ENCODE measurements at places on chromosomes 5 and 9.

DNA sequence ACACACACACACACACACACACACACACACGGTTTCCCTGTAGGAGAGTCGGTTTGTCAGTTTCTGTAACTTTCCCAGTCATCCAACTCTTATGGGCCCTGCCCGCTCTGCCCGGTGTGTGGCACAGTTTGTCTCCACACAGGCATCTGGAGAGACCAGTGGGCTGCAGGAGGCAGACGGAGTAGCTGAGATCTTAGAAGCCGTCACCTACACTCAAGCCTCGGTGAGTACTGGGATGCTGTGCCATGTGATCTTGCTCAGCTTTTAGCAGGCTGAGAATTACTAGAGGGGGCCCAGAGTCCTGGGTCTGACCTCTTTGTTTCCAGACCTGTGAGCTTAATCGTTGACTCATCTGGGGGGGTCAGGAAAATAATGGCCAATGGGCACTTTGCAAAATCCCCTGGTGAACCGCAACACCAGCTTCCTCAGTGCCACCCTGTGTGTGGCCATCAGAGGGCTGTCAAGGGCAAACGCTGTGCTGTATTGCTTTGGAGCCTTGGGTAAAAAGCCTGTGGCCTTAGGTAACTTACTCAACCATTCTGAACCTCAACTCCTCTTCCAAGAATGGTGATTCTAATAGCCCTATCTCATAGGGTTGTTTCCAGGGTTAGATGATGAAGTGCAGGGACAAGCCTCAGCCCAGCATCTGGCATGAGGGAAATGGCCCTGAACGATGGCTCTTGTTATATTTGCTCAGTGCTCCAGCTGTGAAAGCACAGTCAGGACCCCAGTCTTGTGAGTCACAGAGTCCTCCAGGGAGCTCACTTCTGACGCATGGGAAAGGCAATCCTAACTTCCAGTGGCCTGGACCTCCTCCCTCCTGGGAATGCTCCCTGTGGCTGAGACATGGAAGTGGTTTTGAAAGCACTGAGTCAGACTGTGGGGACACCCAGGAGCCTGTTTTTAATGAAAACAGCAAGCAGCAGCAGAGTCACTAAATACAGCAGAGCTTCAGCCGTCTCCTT lies 45.6 kb downstream of the COL15A1 start:
- DNase-seq, result no peak

DNA sequence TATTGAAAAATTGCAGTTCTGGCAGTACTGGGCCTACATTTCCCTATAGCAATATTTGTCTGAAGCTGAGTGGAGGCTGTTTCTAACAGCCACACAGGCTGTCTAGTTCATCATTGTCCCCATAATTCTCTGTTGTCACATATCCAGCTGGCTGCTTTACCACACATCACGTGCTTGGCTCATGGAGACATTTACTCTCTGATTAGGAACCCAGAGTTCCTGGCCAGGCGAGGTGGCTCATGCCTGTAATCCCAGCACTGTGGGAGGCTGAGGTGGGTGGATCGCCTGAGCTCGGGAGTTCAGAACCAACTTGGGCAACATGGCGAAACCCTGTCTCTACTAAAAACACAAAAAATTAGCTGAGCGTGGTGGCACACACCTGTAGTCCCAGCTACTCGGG lies 81.4 kb downstream of the PGM5 start:
- DNase-seq, result no peak

GRCh38 chr5:121273833-121274433 lies 577.7 kb upstream of the FTMT start:
- no peak for DNase-seq

DNA sequence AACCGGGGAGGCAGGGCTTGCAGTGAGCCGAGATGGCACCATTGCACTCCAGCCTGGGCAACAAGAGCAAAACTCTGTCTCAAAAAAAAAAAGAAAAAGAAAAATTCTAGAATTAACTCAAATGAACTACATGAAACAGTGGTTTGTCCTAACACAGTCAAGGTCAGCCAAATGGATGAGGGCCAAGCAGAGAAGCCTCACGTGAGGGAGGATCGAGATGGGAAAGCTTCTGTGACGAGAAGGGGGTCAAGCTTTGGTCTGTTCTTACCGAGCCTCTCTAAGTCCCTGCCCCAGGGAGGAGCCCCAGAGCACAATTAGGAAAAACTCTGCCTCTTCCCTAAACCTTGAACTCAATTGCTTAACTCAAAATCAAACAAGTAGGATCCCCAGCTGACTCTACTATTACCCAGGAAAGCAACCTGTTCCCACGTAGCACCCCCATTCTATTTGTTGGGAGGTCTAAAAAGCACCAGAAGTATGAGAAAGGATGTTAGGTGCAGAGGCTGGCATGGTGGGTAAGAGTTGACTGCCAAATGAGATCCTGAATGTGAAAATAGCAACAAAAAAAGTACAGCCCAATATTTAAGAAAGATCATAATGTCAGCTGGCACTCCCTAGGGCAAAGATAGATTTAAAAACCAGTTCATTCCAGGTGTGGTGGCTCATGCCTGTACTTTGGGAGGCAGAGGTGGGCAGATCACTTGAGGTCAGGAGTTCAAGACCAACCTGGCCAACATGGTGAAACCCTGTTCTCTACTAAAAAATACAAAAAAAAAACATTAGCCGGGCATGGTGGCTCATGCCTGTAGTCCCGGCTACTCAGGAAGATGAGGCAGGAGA lies 7.2 kb downstream of the ALDH7A1 start:
- DNase-seq, result no peak

GRCh38 chr9:136229096-136230065 lies 16.2 kb downstream of the QSOX2 start:
- DNase-seq, result no peak

DNA sequence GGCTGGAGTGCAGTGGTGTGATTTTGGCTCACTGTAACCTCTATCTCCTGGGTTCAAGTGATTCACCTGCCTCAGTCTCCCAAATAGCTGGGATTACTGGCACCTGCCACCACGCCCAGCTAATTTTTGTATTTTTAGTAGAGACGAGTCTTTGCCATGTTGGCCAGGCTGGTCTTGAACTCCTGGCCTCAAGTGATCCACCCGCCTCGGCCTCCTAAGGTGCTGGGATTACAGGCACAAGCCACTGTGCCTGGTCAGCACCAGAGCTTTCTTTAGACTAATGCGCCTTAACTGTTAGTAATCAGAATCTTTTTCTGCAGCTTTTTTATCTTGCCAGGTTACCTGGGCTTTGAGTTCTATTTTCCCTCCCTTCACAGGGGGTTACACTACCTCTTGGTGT lies 18.4 kb downstream of the PTGS1 start:
- DNase-seq, result no peak

- DNase-seq, result peak; percentile 38
Measured at GRCh38 chr5:98768160-98768959, 5.1 kb upstream of the RGMB start.

DNA sequence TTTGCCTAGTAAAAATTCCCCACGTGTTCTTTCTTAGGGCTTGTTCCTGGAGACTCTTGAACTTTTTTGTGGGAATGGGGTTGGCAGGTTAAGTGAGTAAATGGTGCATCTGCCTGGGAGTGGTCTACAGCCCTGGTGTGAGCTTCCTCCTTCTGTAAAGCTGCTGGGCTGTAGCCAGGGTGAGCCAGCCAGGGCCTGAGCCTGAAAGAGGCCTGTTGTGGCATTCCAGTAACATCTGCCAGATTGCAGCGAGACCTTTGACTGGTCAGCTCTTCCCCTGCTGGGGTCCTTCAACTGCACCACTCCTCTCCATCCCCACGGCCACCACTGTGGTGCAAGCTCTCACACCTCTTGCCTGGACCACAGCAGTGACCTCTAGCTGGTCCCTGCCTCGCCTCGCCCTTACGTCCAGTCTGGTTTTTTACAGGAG lies 47.5 kb downstream of the SLC22A5 start:
- DNase-seq, result no peak

- peak; percentile 56 for DNase-seq
Measured at GRCh38 chr9:136532799-136533774, 12.8 kb downstream of the NOTCH1 start.

DNA sequence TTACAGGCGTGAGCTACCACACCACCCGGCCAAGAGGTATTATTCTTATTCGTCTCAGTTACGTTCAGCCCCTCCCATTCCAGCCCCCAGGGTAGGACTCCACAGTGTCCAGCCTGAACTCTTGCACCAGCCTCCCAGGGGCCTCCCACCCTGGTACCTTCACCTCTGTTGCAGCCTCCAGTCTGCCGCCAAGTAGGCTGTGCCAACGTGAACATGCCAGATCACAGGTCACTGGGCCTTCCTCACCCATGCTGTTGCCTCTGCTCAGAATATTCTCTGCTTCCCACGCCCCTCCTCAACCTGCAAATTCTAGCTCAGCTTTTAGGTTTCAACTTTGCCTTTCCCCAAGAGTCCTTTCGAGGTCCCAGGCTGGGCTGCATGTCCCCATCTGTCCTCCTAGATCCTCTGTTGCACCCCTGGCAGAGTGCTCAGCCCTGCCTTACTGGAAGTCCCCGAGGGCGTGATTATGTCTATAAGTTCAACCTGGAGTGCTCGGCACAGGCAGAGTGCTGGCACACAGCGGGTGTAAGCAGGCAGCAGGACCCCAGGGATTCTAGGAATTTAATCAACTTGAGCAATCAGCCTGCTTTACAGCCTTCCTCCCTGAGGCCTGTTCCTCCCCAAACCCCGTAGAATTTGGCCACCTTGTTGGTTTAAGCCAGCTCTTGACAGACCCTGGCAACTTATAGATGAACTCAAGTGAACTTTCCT lies 13.1 kb upstream of the STXBP1 start:
- DNase-seq, result no peak

DNA sequence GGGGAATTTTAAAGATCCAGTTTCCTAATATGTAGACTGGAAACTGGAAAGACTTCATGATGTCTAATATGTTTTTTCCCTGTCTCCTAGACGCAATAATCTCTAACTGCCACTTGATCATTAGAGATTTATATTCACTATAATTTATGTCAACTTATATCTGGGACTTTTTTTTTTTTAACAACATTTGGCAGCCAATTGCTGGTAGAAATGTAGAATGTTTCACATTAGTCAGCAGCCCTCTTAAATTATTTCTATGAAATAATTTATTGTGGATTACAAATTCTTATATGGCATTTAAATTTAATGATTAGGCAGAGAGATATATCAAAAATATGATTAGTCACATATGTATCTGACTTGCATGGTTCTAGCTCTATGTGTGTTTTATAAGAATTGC lies 48.2 kb downstream of the TMEM174 start:
- DNase-seq, result no peak

DNA sequence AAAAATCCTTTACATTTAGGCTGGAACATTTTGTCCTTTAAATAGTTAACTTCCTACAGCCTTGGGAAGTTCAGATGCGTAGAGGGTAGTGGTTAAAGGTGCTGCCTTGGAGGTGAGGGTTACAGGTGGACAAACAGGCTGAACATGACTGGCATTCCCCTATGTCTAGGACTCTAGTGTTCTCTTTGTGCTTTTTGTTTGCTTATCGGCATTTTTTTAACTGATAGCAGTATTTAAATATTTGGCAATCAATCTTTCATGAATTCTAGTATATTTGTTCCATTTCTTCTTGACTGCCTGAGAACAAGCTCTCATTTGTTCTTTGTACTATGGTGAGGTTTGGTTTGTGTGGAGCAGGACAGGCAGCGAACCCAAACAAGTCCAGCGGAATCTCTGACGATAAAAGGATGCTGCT lies 307.6 kb downstream of the CTNND2 start:
- no peak for DNase-seq

All from CD4-positive, alpha-beta T cell treated with Interleukin-6 at 100 ng/mL for 8 hours (primary cell).